ENCODE measurements at places on chromosomes 7 and 10.

GRCh38 chr7:116573541-116573940 is 48.7 kb downstream of the CAV1 start:
- DNase-seq, result peak; percentile 39

- no peak for DNase-seq
These were observed 23.0 kb downstream of the DENND11 start for GRCh38 chr7:141679014-141679413.

DNA sequence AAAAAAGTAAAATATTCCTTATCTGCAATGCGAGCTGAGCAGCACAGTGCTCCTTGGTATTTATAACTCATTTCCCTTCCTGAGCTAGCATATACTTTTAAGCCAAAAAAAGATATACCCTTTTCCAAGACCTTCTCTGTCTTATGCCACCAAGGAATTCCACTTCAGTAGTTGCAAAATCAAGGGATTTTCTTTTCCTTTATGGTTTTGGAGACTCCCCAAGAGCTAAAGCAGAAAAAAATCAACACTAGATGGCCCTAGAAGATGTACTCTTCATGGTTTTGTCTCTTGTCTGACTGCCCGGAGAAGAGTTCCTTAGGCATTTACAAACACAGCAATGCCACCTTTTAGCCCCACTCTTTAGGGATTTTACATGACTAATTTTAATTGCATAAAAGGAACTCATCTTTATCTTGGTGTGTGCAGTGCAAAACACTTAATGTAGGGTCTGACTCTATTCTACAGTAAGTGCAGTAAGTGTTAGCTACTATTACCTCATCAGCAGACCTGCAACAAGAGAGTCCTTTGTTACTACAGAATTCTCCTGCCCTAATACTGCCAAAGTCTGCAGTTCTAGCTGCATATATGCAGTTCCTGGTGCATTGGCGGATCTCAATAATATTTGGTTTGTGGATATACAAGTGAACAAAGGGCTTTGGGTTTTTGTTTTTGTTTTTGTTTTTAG is 443.3 kb downstream of the GFRA1 start:
- DNase-seq, result peak; percentile 45

GRCh38 chr10:77907900-77908717 is 18.4 kb downstream of the DLG5 start:
- DNase-seq, result no peak

- peak; percentile 70 for DNase-seq
These were observed 534.1 kb downstream of the SDK1 start for GRCh38 chr7:3835109-3835508.

GRCh38 chr7:123041101-123041500 is 45.6 kb upstream of the TAS2R16 start:
- DNase-seq, result peak; percentile 37

- no peak for DNase-seq
These were observed 29.4 kb upstream of the SGMS1 start for GRCh38 chr10:50653142-50653541.

- peak; percentile 26 for DNase-seq
These were observed 258.6 kb downstream of the PAXIP1 start for GRCh38 chr7:154744256-154744860.

DNA sequence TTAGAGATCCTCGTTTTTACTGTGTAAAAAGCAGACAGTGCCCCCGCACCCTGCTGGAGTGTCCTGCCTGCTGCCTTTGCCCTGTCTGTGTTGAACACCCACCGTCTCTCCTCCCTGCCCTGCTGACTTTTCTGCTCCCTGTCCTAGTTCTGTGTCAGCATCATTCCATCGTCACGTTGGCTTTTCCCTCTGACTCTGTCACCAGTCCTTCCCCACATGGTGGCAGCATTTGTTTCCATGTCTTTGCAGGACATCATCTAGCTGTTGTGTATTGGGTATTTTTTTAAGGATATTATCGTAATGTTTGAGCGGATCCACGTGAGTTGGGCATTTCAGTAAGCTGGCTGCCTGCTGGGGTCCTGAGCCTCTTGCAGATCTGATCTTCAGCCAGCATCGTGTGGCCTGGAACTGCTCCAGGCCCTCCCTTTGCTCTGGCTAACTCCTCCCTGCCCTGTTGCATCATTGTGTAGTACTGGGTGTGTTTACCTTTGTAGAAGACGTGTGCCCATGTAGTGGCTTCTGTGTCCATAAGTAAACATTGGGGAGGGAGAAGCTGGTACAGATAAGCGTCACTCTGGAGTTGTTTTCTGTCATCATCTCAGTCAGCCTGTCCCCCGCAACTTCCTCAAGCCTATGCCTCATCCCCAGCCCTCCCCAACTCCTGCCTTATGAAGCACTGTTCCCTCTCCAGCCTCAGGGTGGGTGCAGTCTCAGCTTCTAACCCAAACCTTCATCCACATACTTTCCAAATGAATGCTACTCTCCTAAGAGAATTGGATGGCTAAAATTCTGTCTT is 44.3 kb downstream of the TRRAP start:
- DNase-seq, result no peak

- peak; percentile 92 for DNase-seq
These were observed 957 bp upstream of the ANKRD2 start for GRCh38 chr10:97571622-97572021.

DNA sequence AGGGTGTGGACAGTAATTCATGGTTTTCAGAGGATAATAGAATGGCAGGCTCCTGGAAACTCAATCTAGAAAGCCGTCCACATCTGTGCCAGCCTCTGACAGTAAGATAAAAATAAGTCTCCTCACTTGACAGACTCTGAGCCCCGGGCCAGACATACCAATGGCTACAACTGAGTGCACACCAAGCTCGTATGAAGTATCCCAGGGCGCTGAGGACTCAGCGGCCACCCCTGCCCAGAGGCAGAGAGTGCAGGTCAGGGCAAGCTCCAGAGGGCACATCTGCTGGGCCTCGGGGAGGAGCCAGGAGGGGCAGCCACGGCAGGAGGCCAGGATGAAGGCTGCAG is 262.8 kb upstream of the TCERG1L start:
- no peak for DNase-seq

GRCh38 chr10:122421054-122421625 is 33.3 kb upstream of the ARMS2 start:
- DNase-seq, result peak; percentile 30

GRCh38 chr10:70884741-70885140 is 3.6 kb downstream of the PCBD1 start:
- no peak for DNase-seq

GRCh38 chr10:117531371-117532002 is 11.1 kb upstream of the EMX2 start:
- DNase-seq, result no peak

DNA sequence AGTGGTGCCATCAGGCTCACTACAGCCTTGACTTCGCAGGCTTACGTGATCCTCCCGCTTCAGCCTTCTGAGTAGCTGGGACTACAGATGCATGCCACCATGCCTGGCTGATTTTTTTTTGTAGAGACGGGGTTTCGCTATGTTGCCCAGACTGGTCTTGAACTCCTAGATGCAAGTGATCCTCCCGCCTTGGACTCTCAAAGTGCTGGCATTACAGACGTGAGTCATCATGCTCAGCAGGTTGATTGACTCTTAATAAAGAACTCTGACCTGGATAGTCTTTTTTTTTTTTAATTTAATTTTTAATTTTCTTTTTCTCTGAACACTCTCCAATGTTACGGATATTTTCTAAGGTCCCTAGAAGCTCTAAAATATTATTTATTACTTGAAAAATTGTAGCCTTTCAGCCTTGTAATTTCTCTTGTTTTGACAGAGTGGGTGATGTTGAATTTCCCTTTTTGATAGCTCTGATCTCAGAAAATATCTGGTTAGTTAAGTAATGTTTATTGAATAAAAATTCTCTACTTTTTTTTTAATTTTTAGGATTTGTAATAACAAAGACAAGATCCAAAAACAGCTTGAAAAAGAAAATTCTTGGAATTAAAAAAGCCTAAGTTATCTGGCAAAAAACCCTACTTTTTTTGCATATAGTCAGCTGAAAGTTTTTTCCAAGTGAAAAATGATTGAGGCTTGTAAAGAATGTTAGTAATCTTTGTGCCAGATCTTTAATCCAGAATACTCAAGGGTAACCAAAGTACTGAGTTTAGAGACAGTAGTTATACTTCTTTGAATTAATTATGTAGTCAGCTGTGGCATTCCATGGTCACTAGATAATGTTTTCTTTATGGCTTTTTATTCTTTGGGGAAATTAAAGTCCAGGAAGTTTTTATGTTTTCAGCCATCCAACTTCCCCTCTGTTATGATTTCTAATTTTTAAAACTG is 26.7 kb downstream of the TBC1D12 start:
- peak; percentile 51 for DNase-seq

DNA sequence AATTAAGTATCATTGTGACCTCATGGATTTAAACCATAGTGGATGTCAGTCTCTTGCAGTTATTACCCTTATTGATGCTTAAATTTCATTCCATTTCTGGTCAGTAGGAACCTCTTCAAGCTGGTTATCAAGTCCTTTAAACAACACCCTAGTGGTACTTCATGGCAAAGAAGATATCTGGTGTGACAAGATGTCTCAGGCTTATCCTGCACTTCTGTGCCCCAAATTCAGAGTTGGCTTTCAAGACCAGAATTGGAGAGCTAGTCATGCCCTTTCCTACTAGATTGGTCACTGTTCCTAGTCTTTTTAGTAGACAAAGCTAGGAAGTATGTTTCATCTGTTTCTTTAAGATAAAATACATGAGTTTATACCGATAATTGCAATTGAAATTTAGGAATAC is 54.9 kb downstream of the KMT2E start:
- no peak for DNase-seq

DNA sequence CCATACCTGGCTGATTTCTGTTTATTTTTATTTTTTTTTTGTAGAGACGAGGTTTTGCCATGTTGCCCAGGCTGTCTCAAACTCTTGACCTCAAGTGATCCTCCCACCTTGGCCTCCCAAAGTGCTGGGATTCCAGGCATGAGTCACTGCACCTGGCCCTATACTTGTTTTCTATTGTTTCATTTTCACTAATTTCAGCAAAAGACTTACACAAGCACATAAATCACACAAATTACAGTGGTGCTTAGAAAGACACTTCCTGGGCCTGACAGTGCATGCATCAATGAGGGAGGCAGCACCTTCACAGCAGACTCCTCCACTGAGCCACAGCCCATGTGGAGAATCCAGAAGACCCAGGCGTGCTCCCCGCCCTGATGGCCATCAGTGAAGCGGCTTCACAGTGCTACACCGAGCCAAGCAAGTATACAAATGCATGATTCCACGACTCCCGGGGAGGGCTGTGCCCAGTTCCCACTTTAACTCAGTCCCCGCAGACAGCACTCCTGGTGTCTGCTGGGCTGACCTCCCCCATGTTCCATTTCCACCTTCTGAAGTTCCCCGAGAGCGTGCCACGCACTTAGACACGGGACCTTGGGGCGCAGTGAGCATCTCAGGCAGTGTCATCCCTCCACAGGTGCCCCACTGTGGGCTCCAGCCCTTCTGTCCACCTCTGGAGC is 20.6 kb downstream of the PITRM1 start:
- no peak for DNase-seq

GRCh38 chr7:23062452-23062851 is 43.1 kb upstream of the KLHL7 start:
- DNase-seq, result no peak

- no peak for DNase-seq
These were observed 277.0 kb downstream of the ACTR3B start for GRCh38 chr7:153036396-153037063.

DNA sequence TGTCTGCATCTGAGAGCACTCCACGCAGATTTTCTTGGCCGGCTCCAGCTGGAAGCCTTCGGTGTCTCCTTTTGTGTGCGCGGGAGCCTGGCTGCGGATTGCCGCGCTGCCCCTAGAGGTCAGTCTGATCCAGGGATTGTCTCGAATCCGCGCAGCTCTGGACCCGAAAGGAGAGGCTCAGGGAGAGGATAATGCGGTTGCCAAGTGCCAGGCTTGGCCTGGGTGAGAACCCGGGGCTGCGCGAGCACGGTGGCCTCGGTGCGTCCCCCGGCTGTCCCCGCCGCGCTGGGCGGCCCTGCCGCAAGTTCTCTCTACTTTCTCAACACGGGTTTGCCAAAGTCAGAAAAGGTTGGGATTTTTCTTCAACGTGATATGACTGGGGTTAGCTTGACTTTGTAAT is 140.9 kb downstream of the ADCYAP1R1 start:
- DNase-seq, result peak; percentile 68

- DNase-seq, result no peak
These were observed 167.2 kb upstream of the IMMP2L start for GRCh38 chr7:111729483-111729882.

DNA sequence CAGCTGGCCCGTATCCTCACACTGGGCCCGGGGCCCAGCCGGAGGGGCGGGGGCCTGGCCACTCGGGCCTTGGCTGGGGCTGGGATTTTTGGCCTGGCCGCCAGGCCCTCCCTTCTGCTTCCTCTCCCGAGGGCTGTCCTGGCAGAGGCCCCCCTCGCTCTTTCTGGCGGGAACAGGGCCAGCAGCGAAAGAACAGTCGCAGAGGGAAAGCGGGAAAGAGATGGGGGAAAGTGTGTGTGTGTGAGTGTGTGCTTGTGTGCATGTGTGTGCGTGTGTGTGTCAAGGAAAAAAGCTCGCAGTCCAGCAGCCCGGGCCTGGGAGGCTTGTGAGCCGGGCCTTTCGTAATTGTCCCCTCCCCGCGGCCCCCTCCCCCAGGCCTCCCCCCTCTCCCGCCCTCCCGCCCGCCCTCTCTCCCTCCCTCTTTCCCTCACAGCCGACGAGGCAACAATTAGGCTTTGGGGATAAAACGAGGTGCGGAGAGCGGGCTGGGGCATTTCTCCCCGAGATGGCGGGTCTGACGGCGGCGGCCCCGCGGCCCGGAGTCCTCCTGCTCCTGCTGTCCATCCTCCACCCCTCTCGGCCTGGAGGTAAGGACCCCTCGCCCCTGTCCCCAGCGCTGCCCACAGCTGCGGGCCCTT is at the start of gene ELN:
Gene ELN (plus strand): TSS at position 491 of the 638 bp plus-strand sequence. CDS start 15 bp downstream, at position 506.
- DNase-seq, result no peak

DNA sequence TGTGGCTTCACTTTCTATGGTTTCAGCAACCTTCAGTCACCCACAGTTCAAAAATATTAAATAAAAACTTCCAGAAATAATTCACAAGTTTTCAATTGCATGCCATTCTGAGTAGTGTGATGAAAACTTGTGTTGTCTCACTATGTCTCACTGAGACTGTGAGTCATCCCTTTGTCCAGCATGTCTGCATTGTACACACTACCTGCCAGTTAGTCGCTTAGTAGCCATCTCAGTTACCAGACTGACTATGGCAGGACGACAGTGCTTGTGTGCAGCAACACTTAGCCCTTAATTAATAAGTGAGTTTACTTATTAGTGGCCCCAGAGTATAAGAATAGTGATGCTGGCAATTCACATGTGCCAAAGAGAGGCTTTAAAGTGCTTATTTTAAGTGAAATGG is 22.5 kb downstream of the CCDC186 start:
- DNase-seq, result peak; percentile 93

- no peak for DNase-seq
These were observed 16.2 kb upstream of the AGK start for GRCh38 chr7:141534757-141535737.

GRCh38 chr7:26155531-26156375 is 3.8 kb downstream of the NFE2L3 start:
- DNase-seq, result peak; percentile 81

DNA sequence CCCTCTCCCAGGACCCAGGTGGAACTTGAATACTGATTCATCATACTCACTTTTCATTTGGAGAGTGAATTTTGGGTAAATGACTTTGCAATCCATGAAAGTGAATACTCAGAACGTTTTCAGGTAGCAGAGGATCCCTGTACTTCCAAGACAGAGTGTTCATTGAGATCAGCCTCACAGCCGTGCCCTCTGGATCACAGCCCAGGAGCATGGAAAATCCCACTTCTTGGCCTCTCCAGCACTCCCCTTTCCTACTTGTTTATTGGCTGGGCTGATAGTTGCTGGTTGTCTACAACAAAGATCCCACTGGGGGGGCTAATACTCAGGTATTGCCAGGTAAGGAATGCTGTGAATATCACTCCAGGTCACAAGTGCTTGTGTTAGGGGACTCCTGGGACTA is 5.9 kb downstream of the GCK start:
- no peak for DNase-seq

GRCh38 chr10:117928281-117928680 is 118.5 kb downstream of the RAB11FIP2 start:
- DNase-seq, result no peak

Data from kidney tubule cell (primary cell).